Occipital lobe (tissue), 3 donors: ENCODE measurements at places on chromosomes 13 and 19. TPM values are rescaled to one million over a fixed set of nuclear protein-coding genes. Genes with fewer than 3 reads are reported as not detected.

The ADGRL1 gene
- total RNA-seq: 47.9 TPM

The ATP1A3 gene
- 153 TPM for total RNA-seq

The GRIN2D gene
- total RNA-seq: 2.5 TPM

The KLK15 gene
- not detected for total RNA-seq

The TJP3 gene
- not detected for total RNA-seq

DNA sequence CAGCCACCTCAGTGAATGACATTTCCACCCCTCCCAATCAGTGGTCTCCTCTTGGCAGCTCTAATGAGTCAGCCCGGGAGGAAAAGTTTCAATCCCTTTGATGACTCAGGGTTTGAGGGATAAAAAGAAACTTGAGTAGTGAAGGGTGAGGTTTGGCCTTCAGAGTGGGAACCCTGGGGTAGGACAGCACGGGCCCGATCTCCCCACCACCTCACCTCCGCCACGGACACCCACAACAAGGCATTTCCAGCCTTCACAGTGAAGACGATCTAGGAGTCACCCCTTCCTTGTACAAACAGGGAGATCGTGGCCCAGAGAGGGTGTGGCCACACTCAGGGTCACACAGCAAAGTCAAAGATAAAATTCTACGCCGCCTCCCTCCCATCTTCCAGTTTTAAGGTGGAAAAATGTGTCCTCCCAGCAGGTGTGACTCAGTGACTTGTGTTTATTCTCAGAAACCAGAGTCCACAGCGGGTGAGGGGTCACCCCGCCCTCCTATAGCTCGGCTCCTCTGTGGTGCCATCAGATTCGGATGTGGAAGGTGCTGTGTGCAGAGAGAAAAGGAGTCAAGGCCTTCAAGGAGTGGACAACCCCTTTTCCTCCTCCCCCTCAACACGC is 12.3 kb downstream of the CIB3 start:
- no peak for DNase-seq

- no peak for DNase-seq
Observed at GRCh38 chr13:100131863-100132574, 43.1 kb downstream of the PCCA start.

- no peak for DNase-seq
Observed at GRCh38 chr13:94656766-94657165, 55.1 kb downstream of the GPR180 start.

DNA sequence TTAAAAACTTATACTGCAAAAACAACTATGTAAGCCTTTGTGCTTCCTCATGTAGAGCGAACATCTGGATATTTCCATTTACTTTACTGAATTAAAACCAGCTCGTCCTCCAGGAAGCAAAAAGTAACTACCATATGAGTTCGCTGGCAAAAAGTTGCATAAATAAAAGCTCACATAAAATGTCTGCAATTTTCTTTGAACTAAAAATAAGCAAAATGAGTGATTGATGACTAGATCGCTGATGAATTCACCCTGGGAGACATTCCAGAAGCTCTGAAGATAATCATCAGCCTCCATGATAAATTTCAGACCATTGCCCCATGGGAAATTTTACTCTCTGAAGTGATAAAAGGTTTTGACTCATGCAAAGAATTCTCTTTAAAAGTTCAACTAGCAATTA is 67.3 kb upstream of the SACS start:
- DNase-seq: no peak
